ENCODE measurements at places on chromosomes 12 and 14. TPM values are rescaled to one million over a fixed set of nuclear protein-coding genes. Genes with fewer than 3 reads are reported as not detected.

Gene EIF2B1
- 43.8 TPM for total RNA-seq

GRCh38 chr12:68958322-68958721 is 25.4 kb upstream of the CPM start:
- DNase-seq = no peak

Gene TMEM253
- 0.35 TPM for total RNA-seq

Gene KLRB1
- total RNA-seq = not detected

Gene KRT83
- total RNA-seq = 0.43 TPM

Measured in PC-9 (cell line).